ENCODE measurements at places on chromosomes 2 and 18. TPM values are rescaled to one million over a fixed set of nuclear protein-coding genes. Genes with fewer than 3 reads are reported as not detected.

DNA sequence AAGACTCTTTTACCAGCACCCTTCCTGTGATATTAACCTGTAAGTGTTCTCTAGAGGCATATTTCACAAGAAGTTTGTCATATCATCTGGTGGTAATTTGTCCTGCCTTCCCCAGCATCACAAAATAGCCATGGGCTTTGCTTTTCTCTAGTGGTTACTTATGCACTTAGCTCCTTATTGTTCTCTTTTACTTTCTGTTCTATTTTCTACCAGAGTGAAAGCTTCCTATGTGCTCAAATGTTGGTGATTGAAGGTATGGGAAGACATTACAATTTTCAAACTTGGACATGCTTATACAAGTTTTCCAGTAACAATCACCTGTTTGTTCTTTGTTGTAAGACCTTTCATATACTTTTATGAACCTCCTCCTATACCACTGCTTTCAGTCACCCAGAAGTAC is 87.0 kb upstream of the KCNH7 start:
- no peak for DNase-seq

GRCh38 chr18:75287006-75287405 is 76.4 kb downstream of the TSHZ1 start:
- no peak for DNase-seq

The REG1B gene
- 2.0 TPM for total RNA-seq

The C2orf68 gene
- total RNA-seq: 23.7 TPM

The ATP6V1B1 gene
- total RNA-seq: 0.18 TPM

DNA sequence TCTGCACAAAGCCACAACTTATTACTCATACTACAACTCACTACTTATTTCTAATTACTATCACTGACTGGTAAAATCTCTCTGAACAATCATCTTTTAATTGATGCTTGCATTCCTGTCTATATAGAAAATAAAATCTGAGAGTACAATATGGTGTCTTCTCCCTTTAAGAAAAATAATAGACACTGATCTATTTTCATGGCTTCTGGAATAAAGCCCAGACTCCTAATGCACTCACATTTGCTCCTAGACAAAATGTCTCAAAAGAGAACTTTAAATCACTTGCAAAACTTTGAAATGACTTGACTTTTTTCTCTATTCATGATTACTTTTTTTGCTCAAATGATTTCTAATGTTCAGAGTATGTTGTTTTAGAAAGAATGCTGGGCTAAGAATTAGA is 28.7 kb downstream of the ESCO1 start:
- no peak for DNase-seq

DNA sequence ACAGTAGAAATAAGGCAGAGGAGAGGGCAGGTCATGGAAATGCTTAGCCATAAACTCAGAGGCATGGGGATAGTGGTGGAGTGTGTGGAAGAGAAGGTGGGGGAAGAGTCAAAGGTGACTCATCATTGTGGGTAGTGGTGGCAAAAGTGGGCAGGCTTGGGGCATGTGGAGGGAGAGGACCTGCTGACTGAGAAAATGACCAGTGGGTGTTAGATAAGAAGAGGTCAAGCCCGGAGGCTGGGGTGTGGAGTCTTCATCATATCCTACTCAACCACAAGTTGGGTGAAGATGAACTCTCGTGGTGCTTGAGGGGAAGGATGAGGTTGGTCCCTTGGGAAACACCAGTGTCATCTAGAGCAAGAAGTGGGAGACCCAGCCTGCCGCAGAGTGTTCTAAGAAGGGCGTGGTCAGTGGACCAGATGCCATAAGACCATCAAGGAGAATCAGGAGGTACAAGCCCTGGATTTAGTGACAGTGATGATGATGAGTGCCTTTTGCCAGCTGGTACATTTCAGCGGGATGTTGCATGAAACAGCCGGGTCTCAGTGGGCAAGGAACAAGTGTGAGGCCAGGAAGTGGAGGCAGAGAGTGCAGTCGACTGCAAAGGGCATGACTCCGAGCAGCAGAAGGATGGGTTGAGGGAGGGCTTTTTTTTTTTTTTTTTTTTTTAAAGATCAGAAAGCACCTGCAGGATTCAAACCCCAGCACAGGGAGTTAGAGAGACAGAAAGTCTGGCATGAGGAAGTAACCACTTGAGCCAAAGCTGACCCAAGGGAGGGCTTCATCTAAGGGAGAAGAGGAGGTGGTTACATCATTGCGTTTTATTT is 122.6 kb upstream of the SPRED2 start:
- no peak for DNase-seq

DNA sequence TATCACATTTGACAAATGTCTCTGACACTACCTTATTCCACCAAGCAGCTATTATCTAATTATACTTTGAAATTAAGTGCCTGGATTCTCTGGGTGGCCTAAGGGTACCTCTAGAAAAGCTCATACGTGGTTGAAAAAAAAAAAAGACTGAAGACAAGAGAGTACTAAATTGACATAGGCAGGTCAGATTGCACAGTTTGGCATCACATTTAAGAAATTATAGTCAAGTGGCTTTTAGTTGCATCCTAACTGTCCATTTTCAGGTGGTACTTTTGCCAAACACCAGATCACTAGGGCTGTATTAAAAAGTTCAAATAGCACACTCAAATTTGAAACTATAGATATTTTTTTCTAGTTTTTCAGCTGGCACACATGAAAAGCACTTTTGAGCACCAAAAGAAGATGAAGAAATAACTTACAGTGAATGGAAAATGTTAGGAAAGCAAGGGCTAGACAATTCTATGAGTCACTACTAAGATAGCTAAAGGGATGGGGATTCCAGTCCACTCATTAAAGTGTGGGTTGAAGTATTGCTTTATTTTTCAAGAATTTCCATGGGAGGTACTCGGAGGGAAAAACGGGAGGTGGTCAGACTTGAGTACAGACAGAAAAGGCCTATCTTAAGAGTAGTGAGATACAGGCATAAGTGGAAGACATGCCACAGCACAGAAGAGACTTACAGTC is 106.5 kb upstream of the COL5A2 start:
- no peak for DNase-seq

DNA sequence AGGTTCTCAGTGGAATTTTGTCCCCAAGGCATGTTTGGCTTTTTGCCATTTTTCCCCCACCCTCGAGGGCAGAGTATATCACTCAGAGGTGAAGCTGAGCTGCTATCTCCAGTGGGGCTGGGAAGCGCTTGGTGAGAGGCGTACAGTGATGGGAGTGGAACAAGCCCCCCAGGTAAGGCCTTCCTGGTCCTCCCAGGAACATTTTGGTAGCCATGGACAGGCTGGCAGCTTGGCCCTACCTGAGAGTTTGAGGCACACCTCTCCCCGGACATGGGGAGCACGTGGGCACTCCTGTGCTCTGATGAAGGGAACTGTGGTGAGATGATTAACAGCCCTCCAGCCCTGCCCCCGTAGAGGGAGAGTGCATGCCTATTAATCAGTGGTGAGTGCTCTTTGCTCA is 99.3 kb downstream of the C1QL2 start:
- no peak for DNase-seq

DNA sequence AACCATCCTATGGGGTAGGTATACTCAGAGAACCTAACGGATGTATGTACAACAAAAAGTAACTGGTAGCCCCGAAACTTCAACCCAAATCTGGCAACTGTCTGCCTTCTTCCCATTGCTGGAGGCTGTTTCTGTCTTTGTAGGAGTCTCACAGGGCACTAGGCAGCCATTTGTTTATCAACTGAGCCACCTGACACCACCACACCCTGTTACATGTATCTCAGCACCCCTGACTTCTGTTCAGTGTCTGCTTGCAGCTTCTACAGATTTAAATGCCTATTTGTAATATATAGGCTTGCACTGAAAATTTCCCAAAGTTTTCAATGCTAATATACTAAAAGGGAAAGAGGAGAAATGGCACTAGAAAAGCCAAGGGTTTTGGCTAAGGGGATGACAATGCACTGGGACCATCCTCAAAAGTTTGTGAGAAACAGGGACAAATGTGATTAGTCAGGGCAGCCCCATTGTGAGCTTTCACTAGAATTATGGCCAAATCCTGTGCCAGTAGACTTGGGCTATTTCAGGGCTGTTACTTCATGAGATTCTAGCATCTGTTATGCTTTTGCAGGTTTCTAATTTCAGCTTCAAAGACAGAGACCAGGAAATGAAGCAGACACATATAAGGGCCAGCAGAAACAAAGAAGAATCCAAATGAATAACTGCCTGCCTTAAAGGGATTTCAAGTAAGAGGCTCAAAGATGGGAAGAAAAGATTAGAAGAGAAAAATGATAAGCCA is 103.3 kb downstream of the MYO5B start:
- DNase-seq: no peak

The CYBRD1 gene
- total RNA-seq: 2.5 TPM

- DNase-seq: no peak
These were observed 335.8 kb downstream of the SMAD2 start for GRCh38 chr18:47594621-47595086.

GRCh38 chr2:70724366-70724765 is 43.6 kb downstream of the ADD2 start:
- DNase-seq: no peak

GRCh38 chr2:53202063-53202462 is 565.5 kb upstream of the CHAC2 start:
- DNase-seq: peak; percentile 10

GRCh38 chr18:76672627-76673026 is 149.7 kb upstream of the ZNF236 start:
- DNase-seq: no peak

DNA sequence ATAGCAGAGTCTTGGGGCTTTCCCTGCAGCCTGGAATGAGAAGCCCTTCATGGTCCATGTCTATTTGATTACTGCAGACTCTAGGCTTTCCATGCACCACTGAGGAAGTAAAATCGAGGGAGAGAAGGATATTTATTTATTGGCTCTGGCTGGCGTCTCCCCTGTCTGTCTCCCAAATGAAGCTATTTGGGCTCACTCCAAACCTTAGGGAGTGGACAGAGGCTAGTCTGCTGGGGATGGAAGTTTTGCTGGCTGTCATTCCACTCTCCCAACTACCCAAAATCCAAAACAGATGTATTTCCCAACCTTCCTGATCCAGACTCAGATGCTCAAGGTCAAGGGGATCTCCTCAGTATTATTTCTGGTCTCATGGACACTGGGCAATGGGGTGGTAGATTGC is 33.7 kb downstream of the TMEM17 start:
- no peak for DNase-seq

DNA sequence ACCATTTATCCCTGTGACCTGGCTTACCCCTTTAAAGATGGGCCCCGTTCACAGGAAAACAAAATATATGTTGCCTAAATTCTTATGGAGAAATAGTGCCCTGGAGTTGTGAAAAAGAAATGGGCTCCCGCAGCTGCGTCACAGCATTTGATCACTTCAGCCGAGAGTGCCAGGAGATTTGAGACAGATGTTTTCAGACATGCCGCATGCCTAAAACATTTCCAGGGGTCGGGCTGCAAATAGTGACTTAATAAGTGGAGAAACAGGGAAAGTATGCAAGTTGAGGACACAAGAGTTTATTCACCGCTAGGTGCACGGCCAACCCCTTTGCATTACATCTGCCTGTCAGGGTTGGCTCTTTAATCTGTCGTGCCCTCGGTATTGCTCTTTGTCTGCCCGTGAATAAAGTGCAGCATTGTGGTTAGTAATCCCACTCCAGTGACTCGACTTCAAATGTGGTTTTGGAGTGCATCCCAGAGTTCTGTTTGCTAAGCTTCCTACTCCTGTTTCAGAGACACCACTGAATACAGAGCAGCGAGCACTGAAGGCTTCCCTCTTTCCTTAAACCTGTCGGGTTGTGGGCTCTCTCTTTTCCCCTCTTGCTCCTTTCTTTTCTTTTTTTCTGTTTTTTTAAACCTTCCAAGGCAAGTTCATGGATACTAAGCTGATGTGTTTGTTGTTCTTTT is 187.5 kb downstream of the LTBP1 start:
- peak; percentile 85 for DNase-seq

- no peak for DNase-seq
These were observed 43.2 kb upstream of the NOSTRIN start for GRCh38 chr2:168758970-168759820.

The PMAIP1 gene
- total RNA-seq: 7.7 TPM

The DSG1 gene
- total RNA-seq: not detected

The COMMD1 gene
- 40.3 TPM for total RNA-seq

GRCh38 chr2:221124532-221125240 is 447.4 kb downstream of the EPHA4 start:
- no peak for DNase-seq

DNA sequence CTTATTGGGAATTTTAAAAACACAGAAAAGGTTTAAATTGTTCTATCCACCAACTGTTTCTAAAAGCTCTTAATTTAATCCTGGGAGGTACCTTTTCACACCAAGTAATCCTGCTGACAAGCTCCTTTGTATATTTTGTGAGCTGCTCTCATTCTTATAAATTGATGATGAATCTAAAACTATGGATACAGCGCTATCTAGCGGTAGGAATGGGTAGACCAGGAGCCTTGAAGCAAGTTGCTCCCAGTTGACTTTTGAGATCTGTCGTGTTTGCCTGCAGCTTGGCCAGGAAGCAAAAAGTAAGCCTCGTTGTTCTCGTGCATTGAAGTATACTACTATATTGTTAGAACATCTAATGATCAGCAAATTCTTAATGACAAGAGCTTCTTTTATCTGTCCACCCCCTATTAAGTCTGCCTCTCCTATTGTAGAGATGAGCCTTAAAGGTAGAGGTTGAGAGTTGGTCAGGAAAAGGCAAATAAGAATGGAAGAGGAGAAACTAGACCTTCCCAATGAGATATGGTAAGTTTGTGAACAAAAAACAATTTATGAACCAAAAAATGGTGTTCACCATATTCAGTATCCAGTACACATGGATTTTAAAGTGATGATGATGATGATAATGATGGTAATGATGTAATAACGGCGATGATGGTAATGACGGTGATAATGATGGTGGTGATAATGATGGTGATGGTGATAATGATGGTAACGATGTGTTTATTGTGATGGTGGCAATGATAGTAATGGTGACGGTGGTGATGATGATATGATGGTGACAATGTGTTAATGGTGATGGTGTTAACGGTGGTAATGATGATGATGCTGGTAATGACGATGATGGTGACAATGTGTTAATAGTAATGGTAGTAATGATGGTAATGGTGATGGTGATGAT is 212.1 kb upstream of the NCKAP5 start:
- DNase-seq: peak; percentile 51

- DNase-seq: no peak
These were observed 144.2 kb upstream of the HDAC4 start for GRCh38 chr2:239544918-239545465.

The C2orf76 gene
- total RNA-seq: 22.7 TPM

- DNase-seq: no peak
These were observed 93.7 kb downstream of the TMEM17 start for GRCh38 chr2:62412347-62412742.

DNA sequence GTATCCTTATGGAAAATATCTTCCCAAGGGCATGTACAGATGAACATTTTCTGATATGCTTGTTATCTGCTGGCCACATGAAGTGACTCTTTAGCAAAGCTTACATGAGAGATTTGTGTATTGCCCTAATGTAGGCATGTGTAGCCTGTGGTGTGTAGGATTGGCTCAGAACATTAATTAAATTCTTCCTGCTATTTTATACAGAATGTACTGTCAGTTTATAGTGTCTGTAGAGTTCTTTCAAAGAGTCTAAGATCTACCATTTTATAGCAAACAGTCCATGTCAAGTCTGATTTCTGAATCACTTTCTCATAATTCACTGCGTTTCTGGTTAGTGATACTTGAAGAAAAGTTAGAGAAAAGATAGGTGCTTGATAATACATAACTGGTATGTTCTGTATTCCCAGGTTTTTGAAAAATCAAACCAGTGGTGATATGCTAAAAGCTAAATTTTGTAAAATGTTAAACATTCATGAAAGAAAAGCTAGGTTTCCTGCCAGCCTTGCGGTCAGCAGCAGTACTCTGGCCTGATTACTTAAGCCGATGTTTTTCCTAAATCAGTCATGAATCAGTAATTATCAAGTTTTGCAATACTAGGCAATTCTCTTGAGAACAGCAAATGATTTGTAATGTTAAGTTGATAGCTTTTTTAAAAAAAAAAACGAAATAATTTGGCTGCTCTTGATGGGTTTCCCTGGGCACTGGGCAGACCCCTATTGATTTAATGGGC is 30.9 kb upstream of the EFEMP1 start:
- no peak for DNase-seq

The NT5DC4 gene
- total RNA-seq: not detected

All from Panc1 (cell line).